ENCODE measurements at places on chromosomes 2 and 18.
A peak's percentile ranks its signal among the peaks of the same experiment; 100 is the strongest.

GRCh38 chr2:105364436-105365139 is 27.2 kb downstream of the C2orf49 start:
- no peak for DNase-seq

DNA sequence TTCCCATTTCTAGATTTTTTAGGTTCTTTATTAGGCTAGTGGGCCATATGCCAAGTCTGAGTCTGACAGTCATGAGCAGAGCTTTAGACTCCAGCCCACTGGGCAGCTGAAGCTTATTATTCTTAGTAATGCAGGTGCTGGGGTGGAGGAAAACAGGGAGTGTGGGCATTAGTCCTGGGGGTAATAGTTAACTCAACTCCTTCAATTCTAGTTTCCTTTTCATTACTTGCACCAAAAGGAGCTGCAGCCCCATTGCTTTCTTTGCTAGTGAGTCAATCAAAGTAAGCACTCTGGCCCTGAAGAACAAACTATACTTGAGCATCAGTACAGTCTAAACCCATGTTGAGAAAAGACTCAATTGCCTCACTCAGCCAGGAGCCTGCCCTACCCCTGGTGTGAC is 35.5 kb downstream of the ICOS start:
- DNase-seq: no peak

- no peak for DNase-seq
Measured at GRCh38 chr2:13504808-13505207, 788.1 kb downstream of the TRIB2 start.

DNA sequence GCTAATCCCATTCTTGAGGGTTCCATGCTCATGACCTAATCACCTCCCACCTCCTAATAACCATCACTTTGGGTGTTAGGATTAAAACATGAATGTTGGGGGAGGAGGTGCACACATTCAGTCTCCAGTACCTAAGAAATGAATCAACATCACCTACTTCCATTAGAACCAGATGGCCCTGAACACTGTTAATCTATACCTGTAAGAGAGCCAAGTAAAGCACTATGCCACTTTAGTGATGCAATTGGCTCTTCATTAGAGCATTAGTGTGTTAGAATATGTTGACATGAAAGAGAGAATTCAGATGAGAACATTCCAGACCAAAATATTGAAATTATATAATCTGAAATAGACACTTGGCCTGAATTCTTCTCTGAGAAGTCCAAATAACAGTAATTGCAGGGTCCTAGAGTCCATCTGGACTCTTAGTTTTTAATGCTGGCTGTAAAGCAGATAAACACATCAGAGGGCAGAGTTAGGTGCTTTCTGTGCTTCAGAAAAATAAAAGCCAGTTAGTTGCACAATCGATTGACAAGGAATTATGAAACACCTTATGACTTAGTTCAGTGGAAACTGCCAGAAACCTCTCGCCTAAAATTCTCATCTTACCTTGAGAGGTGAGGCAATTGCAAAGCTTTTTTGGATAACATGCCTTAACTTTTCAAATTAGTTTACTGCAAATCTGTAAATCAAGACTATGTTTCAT is 923.7 kb downstream of the SLC4A3 start:
- DNase-seq: no peak

- no peak for DNase-seq
Measured at GRCh38 chr2:9941196-9941995, 10.1 kb upstream of the GRHL1 start.

DNA sequence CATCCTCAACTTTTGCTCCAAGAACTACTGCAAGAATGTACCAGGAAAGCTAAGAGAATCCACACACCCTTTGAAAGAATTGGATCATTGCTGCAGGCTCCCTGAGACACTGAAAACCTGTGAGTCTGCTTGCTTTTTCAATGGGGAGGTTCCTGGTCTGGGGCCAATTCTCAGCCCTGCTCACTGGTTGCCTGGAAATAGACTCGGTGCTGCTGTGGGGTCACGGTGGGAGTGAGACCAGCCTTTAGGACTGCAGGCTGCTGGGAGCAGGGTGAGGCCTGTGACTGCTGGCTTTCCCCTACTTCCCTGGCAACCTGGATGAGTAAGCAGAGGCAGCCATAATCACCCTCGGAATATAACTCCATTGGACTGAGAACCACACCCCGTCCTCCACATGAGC is 569.3 kb downstream of the DPP10 start:
- DNase-seq: no peak

DNA sequence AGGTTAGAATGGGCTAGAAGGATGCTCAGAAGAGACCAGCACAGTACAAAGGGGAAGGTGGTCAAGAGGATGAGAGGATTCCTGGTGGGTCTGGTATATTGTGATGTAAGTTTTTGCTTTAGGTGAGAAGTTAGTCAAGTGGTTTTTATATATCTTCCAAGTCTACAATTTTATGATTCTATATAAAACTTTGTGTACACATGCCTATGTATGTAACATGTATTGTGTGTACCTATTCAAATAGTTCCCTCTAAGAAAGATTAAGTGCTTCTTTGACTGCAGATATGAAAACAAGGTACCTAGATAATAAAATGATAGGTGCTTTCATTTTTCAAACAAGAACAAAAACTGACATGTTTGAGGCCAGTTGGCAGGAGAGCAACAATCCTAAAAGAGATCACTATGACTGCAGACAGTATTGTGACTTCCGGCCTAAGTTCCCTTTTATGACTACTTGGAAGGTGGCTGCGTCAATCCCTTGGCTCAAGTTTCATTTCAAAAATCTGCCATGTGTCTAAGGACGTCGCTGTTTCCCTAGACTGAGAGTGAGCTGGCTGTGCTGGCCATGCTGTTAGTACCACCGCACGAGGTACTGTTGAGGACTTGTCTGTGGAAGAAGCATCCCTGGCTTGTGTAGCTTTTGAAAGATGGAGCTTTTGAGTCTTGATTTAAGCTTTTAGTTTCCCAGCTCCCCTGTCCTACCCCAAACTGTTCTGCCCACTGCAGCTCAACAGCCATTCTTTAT is 123.1 kb downstream of the PRPF40A start:
- peak; percentile 83 for DNase-seq

GRCh38 chr2:1268034-1268433 is 145.2 kb upstream of the TPO start:
- no peak for DNase-seq

- no peak for DNase-seq
Measured at GRCh38 chr2:215363461-215364156, 51.8 kb downstream of the ATIC start.

DNA sequence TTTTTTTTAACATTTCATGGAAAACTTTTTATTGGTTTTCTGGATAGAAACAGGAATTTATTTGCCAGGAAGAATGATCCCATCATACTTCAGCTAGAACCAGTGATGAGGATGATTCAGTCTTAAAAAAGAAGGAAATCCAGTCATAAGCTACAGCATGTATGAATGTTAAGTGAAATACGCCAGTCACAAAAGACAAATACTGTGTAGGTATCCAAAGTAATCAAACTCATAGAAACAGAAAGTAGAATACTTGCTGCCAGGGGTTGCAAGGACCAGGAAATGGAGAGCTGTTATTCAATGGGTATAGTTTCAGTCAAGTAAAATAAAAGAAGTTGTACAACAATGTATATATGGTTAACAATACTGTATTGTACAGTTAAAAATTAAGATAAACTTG is 21.3 kb downstream of the PSME4 start:
- no peak for DNase-seq

DNA sequence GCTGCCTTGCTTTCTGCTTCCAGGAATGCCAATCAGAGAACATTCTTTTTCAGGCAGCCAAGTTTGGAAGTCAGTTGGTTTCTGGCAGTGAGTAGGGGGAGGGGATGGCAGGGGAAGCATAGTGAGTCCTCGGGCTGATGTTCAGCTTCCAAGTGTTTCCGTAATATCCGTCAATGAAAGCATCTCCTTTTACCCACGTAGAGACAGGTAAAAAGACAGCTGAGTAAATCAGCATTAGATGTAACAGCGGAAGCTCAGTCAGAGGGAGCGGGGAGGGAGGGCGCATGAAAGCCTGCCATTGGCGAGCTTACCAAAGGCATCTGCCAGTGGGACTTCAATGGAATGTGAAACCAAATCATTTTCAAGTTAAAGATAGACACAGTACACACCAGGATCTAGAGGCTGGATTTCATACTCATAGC is 117.1 kb upstream of the DTNA start:
- no peak for DNase-seq

DNA sequence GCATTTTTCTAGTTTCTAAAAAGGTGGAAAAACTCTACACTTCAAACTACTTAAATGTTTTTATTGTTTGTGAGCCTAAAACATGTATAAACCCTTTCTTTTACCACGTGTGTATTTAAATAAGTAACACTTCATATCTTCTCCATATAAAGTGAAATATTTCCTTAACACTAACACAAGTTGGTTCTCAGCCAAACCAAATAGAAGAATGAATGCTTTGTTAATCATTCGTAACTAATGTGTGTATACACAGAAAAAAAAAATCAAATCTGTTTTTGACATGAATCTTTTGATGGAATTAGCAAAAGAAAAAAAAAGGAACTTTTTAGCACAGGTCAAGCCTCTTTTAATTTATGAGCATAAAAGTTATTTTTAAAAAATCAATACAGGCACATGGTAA is 89.3 kb downstream of the EHBP1 start:
- no peak for DNase-seq

- DNase-seq: no peak
Measured at GRCh38 chr2:20213651-20214565, 11.0 kb downstream of the SDC1 start.

- DNase-seq: no peak
Measured at GRCh38 chr2:118225666-118226065, 137.4 kb downstream of the INSIG2 start.

DNA sequence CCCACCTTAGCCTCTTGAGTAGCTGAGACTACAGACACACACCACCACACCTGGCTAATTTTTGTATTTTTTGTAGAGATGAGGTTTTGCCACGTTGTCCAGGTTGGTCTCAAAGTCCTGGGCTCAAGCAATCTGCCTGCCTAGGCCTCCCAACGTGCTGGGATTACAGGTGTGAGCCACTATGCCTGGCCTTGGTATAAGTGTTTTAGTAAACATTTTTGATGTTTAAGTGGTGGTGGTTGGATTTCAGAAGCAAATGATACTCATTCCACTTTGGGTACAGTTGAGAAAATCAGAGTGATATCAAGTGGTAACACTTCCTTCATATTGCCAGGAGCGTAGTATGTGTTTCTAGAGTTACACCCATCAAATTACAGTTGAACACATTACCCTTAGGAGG is 25.4 kb downstream of the ACADL start:
- DNase-seq: no peak

- no peak for DNase-seq
Measured at GRCh38 chr2:22525681-22526080, 859.3 kb upstream of the KLHL29 start.

DNA sequence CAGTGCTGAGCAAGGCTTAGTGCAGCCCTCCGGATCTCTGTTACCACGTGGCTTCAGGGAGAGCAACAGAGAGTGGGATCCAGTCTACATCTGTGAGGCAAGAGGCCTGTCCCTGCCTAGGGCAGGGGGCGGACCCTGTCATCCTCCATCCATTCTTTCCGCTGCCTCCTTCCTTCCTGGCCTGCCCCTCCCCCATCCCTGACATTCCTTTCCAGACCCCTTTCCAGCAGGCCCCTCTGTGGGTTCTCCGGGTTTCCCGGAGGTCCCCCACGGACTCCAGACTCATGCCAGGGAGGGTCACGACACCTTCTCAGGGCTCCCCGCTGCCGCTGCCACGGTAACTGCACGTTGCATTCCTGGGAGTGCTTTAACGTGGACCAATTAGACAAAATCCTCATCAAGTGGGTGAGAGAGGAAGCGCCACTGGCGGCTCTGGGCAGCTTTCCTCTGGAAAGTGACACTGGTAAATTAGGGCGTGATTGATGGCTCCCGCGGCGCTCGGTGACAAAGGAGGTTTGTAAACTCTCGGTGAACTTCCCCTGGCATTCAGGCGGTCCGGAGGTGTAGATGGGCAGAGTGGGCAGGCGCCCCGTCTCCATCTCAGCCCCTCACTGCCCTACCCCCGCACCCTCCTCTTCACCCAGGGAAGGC is 11.4 kb downstream of the ATOH8 start:
- DNase-seq: peak; percentile 65

GRCh38 chr2:154700136-154700535 is 1.6 kb downstream of the KCNJ3 start:
- no peak for DNase-seq

- DNase-seq: no peak
Measured at GRCh38 chr18:35842536-35842935, 129.9 kb upstream of the RMP24 start.

DNA sequence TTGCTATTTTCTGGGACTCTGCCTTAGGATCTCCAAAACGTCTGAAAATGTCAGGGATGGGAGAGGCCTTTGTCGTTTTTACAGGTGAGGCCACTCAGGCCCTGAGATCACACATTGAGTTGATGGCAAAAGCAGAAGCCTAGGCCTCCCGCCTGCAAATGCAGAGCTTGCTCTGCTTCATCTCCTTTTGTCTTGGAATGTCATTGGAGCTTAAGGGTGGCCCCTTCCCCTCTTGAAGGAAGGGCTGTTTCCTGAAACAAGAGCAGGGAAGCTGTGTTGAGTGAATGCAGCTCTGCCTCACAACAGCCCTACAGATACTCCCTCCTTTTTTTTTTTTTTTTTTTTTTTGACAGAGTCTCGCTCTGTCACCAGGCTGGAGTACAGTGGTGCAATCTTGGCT is 123.5 kb downstream of the GLI2 start:
- DNase-seq: no peak

DNA sequence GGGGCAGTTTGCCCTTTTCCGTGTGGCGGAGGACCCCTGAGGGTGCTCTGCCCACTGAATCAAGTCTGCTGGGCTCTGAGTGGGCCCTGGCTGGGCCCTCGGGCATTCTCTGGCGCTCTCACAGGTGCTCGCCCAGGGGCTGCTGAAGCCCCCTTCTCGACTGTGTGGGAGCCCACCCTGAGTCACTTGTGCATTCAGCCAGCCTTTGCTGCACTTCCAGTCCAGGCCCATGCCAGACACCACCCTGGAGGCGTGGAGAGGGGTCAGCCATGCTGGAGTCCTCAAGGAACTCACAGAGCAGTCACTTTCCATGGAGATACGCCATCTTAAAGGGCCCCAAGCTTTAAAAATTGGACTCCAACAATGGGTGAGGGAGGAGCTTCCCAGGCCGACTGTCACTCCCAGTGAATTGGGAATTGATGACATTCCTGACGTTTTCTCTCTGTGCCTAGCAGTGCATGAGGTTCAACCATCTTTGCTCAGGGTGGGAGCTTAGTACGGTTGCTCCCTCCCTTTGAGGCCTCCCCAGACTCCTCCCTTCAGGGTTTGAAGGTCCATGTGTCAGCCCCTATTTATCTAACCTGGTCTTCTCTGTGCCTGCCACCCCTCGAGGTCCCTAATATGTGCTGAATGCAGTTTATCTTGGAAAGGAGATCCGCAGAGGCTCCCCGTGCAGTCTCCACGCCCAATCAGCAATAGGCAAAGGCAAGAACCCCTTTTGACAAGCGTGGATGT is 71.8 kb upstream of the HS6ST1 start:
- DNase-seq: no peak

DNA sequence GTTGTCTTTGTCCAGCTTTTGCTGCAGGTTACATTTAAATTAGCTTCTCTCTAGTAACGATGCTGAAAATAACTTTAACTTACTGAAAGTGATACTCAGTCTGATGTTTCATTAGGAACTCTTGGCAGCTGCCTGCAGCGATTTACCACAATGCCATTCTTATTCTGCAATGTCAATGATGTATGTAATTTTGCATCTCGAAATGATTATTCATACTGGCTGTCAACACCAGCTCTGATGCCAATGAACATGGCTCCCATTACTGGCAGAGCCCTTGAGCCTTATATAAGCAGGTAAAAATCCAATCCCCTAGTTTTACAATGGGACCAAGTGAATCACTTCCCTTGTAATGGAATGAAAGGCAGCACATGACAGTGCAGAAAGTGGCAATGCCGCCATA is 16.3 kb upstream of the MFF start:
- no peak for DNase-seq

GRCh38 chr2:57204364-57204763 is 842.2 kb upstream of the VRK2 start:
- no peak for DNase-seq
